ENCODE measurements at places on chromosomes 3 and 15. TPM values are rescaled to one million over a fixed set of nuclear protein-coding genes. Genes with fewer than 3 reads are reported as not detected.

DNA sequence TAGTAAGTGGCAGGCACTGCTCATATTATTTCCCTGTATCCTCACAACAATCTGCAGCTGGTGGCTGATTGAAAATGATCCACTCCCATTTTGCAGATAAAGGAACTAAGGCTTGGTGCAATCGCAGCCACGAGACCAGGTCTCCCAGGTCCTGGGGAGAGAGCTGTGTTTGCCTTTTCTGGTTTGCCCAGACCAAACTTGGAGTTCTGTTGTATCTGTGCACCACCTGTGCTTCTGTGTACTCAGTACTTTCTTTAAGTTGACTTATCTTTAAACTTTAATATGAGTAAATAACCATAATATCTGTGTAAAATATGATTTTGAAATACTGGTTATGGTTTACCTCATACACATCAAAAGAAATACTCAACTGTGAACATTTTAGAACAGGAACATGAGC, 625.7 kb upstream of the CFAP20DC start:
- no peak for DNase-seq
- H3K4me1 ChIP-seq: no peaks in the 10 kb centered on the region
- no peaks in the 10 kb centered on the region for H3K36me3 ChIP-seq

GRCh38 chr3:183586477-183586876, 31.0 kb upstream of the KLHL6 start:
- no peak overlapping the region for H3K27ac ChIP-seq
- no peak for DNase-seq
- no peak overlapping the region for H3K4me3 ChIP-seq
- peaks cover 34% of the 10 kb centered on the region for H3K4me1 ChIP-seq
- H3K27me3 ChIP-seq: no peaks in the 10 kb centered on the region

Gene CALML4
- polyA plus RNA-seq: 170 TPM

DNA sequence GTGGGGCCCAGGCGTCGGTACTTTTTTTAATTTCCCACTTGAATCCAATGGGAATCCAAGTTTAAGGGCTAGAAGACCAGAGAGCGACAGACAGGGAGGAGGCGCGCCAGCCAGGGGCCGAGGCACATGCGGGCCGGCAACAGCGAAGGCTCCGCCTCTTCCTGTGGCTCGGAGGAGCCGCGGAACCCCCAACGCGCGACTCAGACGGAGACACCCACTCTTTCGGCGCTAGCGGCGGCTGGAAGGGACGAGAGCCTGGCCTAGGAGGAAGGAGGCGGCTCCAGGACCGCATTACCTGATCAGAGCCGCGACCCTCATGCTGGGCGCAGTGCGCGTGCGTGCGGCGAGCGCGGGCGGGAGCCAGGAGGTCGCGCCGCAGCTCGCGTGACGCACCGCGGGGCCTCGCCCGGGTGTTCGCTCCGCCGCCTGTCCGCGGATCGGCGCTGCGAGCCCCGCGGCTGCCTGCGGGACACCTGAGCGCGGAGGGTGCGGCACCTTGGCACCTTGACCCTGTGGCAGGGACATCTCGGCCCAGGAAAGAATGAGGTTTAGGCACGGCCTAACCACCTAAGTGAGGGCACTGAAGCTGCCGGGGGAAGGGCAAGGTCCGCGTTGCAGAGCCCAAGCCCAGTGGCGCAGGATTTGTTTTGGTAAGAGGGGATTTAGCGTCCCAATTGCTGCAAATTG, at the start of gene DPH6:
Gene DPH6, minus strand, starts transcription at position 342 of the 687 bp plus-strand sequence. Its CDS starts 24 bp downstream, at position 318.
- H3K4me1 ChIP-seq: peaks cover 9% of the 10 kb centered on the region
- H3K4me3 ChIP-seq: peak within 1 kb of the TSS; percentile 93
- peak; percentile 84 for DNase-seq
- no peaks in the 10 kb centered on the region for H3K27me3 ChIP-seq

DNA sequence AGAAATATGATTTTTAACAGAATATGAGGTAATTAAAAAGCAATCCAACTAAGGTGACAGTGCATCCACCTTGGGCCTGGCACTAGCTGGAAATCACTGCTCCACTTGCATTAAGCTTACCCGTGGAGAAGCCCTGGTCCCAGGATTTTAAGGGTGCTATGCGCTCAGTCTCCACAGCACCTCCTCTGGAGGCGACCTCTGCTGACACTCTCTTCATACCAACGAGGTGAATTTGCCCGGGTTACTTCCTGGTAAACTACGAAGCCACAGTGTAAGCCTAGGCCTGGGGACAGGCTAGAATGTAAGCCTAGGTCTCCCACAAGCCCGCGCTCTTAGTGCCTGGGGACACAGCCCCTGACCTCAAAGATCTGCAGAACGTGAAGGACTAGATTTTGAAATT, 793 bp downstream of the APOD start:
- H3K27me3 ChIP-seq: no peaks in the 10 kb centered on the region
- DNase-seq: no peak
- H3K27ac ChIP-seq: no peak overlapping the region
- no peak overlapping the region for H3K4me3 ChIP-seq
- H3K4me1 ChIP-seq: peaks cover 17% of the 10 kb centered on the region
- no peaks in the 10 kb centered on the region for H3K36me3 ChIP-seq

Gene FOXL2
- not detected for polyA plus RNA-seq

Gene SLC15A2
- 3.2 TPM for polyA plus RNA-seq

DNA sequence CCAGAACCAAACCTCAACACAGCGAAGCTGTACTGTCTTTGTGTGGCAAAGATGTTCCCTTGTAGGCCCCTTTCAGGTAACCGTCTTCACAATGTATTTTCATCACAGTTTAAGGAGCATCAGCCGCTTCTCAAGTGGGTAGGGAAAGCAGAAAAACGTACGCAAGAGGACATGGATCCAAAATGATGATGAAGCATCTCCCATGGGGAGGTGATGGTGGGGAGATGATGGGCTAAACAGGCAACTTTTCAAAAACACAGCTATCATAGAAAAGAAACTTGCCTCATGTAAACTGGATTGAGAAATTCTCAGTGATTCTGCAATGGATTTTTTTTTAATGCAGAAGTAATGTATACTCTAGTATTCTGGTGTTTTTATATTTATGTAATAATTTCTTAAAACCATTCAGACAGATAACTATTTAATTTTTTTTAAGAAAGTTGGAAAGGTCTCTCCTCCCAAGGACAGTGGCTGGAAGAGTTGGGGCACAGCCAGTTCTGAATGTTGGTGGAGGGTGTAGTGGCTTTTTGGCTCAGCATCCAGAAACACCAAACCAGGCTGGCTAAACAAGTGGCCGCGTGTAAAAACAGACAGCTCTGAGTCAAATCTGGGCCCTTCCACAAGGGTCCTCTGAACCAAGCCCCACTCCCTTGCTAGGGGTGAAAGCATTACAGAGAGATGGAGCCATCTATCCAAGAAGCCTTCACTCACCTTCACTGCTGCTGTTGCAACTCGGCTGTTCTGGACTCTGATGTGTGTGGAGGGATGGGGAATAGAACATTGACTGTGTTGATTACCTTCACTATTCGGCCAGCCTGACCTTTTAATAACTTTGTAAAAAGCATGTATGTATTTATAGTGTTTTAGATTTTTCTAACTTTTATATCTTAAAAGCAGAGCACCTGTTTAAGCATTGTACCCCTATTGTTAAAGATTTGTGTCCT, 60.0 kb downstream of the AAGAB start:
- H3K4me1 ChIP-seq: peaks cover 10% of the 10 kb centered on the region
- peaks cover 42% of the 10 kb centered on the region for H3K36me3 ChIP-seq
- H3K27me3 ChIP-seq: no peaks in the 10 kb centered on the region

- no peaks in the 10 kb centered on the region for H3K36me3 ChIP-seq
- no peak overlapping the region for H3K4me3 ChIP-seq
- H3K27ac ChIP-seq: no peak overlapping the region
- H3K4me1 ChIP-seq: no peaks in the 10 kb centered on the region
- DNase-seq: peak; percentile 8
- no peaks in the 10 kb centered on the region for H3K27me3 ChIP-seq
These were observed 40.6 kb upstream of the NMNAT3 start for GRCh38 chr3:139718415-139718814.

Gene P2RY1
- 10.9 TPM for polyA plus RNA-seq

GRCh38 chr3:127002195-127003174, 19.6 kb downstream of the PLXNA1 start:
- DNase-seq: peak; percentile 60
- no peak overlapping the region for H3K4me3 ChIP-seq

- no peak overlapping the region for H3K4me3 ChIP-seq
- H3K4me1 ChIP-seq: no peaks in the 10 kb centered on the region
- H3K27me3 ChIP-seq: no peaks in the 10 kb centered on the region
- no peak overlapping the region for H3K27ac ChIP-seq
- no peaks in the 10 kb centered on the region for H3K36me3 ChIP-seq
These were observed 522.2 kb upstream of the SUCLG2 start for GRCh38 chr3:68176600-68176999.

DNA sequence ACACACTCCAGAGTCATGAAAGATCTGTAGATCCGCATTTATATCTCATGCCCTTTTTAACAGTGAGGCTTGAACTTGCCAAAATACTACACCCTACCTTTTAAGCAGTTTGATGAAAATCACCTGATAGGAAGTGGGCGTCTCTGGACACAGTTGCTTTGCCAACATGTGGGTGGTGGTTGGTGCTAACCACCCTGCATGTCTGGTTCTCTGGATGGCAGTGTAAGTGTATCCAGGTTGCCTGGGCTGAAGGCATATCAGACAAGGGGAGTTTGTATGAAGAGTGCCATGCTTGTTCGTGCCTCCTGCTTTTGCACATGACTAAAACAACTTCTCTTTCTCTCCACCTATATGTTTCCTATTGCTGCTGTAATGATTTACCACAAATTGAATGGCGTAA, 159.6 kb downstream of the GHSR start:
- no peaks in the 10 kb centered on the region for H3K27me3 ChIP-seq
- H3K4me3 ChIP-seq: no peak overlapping the region
- H3K27ac ChIP-seq: peak overlapping the region; percentile 57
- peaks cover 23% of the 10 kb centered on the region for H3K36me3 ChIP-seq
- no peak for DNase-seq

DNA sequence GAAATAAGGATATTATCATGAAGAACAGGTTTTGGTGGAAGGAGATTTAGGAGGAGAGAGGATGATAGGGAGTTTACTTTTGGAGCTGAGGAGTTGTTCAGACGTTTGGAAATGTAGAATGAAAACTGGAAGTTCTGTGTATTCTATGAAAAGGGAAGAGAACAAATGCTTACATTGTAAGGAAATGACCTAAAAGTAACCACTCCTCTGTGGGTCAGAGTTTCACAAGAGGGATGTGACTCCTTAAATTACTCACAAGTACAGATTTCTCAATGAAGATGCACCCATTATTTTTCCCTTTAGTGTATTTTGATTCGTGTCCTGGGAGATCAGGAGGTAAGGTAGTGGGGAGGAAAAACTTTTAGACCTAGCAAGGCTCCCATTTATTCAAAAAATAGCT, 4.0 kb downstream of the RNF13 start:
- no peak for DNase-seq
- no peak overlapping the region for H3K27ac ChIP-seq
- H3K4me3 ChIP-seq: no peak overlapping the region
- no peaks in the 10 kb centered on the region for H3K27me3 ChIP-seq
- no peaks in the 10 kb centered on the region for H3K36me3 ChIP-seq
- peaks cover 6% of the 10 kb centered on the region for H3K4me1 ChIP-seq

GRCh38 chr3:141125351-141125750, 74.2 kb downstream of the SPSB4 start:
- H3K27me3 ChIP-seq: peaks cover 5% of the 10 kb centered on the region
- H3K27ac ChIP-seq: no peak overlapping the region
- H3K36me3 ChIP-seq: no peaks in the 10 kb centered on the region

Gene MESP2
- 0.30 TPM for polyA plus RNA-seq

GRCh38 chr3:3689601-3690375, 109.4 kb upstream of the LRRN1 start:
- no peak overlapping the region for H3K4me3 ChIP-seq
- H3K4me1 ChIP-seq: no peaks in the 10 kb centered on the region
- no peaks in the 10 kb centered on the region for H3K36me3 ChIP-seq

Gene NANOGP8
- 0.30 TPM for polyA plus RNA-seq

DNA sequence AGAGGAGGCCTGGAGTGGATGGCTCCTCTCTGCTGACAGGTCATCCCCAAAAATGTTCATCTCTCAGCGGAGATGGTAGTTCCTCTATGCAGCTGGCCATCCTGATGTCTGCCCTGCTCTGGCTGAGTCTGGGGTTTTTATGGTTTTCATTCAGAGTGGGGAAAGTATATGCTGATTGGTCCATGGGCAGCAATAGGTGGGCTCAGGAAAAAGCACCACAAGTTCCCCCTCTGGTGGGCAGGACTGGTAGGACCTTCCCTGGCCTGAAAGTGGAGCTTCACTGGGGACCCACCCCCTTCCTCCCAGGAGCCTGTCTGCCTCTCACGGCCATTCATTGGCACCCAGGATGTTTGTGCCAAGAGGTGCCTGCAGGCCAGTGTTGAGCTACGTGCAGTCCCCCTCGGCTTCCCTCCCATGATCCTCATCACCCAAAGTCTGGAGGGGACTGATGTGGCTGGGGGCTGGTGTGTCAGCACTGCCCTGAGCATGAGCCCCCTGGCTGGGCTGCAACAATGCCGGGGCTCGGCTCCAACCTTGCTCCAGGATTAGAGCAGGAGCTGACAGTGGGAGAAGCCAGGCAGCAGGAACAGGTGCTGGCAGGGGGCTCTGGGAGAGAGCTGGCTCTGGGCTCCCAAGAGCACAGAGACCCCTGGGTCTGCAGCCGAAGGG, 13.1 kb upstream of the BLOC1S6 start:
- H3K4me3 ChIP-seq: no peak overlapping the region
- H3K4me1 ChIP-seq: no peaks in the 10 kb centered on the region
- H3K27ac ChIP-seq: no peak overlapping the region
- H3K27me3 ChIP-seq: peaks cover 4% of the 10 kb centered on the region
- H3K36me3 ChIP-seq: no peaks in the 10 kb centered on the region
- no peak for DNase-seq

- no peaks in the 10 kb centered on the region for H3K27me3 ChIP-seq
- no peaks in the 10 kb centered on the region for H3K36me3 ChIP-seq
- DNase-seq: no peak
- H3K4me3 ChIP-seq: no peak overlapping the region
- H3K27ac ChIP-seq: no peak overlapping the region
These were observed 161.6 kb upstream of the ANKRD28 start for GRCh38 chr3:15959434-15959811.

GRCh38 chr15:74830868-74831267, 4.4 kb downstream of the CPLX3 start:
- no peak overlapping the region for H3K27ac ChIP-seq
- no peak overlapping the region for H3K4me3 ChIP-seq
- peaks cover 30% of the 10 kb centered on the region for H3K4me1 ChIP-seq
- peaks cover 27% of the 10 kb centered on the region for H3K27me3 ChIP-seq

GRCh38 chr3:135103917-135104316, 308.9 kb downstream of the EPHB1 start:
- H3K4me3 ChIP-seq: no peak overlapping the region
- no peaks in the 10 kb centered on the region for H3K4me1 ChIP-seq
- DNase-seq: no peak

- H3K4me3 ChIP-seq: no peak overlapping the region
- H3K27ac ChIP-seq: no peak overlapping the region
- no peaks in the 10 kb centered on the region for H3K36me3 ChIP-seq
- peaks cover 7% of the 10 kb centered on the region for H3K4me1 ChIP-seq
These were observed 161.3 kb downstream of the KLF13 start for GRCh38 chr15:31487811-31488436.

All from large intestine (tissue), 12 donors.